ENCODE measurements at places on chromosomes 13 and 19.

DNA sequence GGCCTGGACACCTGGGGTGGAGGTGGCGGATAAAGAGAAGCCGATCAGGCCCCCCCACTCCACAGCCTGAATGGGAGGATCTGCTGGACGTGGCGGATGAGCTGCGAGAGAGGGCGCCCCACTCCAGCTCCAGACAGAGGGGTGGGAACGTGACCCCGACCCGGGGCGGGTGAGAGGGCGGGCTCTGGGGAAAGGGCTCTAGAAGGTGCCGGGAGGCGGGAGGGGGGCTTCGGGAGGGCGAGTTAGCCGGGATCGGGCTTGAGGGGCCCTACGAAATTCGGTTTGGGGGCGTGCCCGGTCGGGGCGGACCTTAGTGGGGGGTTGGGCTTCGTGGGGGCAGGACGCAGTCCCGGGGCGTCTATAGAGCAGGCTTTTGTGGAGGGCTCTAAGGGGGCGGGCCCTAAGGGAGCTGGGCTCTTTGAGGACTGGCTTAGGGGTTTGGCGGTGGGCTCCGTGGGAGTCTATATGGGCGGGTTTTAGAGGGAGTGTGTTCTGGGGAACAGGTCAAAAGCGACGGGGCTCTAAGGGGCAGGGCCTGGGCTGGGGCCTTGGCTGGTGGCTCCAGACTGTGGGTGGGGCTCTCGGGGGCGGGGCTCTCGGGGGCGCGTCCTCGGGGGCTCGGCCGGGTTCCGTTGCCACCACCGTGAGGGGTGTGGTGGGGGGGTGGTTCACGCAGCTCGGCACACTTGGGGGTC is 4.1 kb upstream of the NANOS3 start:
- no peak for DNase-seq

- no peak for DNase-seq
Measured at GRCh38 chr19:29768166-29768565, 43.6 kb upstream of the CCNE1 start.

DNA sequence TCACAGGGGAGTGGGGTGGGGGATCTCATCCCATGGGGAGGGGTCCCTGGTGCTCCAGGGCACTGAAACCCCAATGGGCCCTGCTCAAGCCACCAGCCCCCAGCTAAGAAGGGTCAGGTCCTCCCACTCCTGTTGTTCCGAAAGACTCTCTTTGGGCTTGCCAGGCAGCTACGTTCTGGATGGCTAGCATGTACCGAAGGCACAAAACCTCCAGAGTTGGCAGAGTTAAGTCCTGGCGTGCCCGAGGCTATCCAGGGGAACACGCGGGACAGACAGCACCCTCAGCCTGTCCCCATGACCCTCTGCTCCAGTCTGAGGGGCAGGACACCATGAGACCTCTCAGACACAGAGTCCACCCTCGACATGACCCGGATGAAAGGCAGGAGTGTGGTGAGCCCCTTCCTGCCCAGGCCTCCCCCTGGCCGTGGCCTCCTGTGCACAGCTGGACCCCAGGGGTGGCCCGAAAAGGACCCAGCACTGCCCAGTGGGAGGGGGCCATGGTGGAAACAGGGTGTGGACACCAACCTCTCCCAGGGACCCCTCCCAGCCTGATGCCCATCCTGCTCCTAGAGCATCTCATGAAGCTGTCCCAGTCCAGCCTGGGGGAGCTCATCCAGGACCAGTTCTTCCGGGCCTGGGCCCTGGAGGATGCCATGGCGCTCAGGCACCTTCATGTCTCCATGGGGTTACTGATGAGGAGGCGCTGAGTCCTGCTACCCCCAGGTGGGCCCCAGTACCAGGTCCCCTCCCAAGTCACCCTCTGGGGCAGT is 53.0 kb upstream of the TPM4 start:
- DNase-seq = no peak

DNA sequence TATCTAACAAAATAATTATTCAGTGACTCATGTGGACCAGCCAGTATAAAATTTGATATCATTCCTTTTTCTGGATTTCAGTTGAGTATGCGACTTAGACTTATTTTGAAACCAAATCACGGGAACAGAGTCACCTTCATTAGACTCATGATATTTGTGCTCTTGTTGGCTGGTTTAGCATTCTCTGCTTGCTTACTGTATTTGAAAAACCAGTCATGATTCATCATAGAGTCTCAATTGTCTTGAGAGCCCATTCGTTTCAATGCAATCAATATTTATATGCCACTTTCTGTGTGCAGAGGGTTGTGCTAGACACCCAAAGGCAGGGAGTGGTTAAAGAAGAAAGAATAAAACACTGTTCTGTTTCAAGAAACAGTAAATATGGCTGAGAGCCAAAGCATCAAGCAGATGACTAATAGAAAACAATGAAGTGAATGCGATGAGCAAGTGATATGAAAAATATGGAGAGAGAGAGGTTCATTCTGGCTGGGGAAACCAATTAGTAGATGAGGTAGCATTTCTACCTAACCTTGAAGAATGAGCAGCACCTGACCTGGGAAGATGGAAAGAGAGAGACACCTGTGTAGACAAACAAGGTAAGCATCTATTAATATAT is 99.6 kb upstream of the MBNL2 start:
- DNase-seq = no peak

DNA sequence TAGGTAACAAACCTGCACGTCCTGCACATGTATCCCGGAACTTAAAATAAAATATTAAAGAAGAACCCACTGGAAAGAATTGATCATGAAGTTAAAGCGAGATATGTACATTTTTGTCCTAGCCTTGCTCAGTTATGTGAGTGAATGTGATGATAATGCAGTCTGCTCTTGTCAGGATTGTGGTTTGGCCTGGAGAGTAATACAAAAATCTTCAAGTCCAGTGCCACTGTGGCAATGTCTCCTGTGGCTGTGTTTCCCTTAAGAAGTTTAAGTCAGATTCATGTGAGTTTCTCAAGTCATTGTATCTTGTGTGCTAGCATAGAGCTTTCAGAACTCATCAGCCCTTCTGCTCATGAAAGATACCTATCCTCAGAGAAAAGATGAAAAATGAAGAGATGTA is 18.0 kb upstream of the ITGBL1 start:
- no peak for DNase-seq

DNA sequence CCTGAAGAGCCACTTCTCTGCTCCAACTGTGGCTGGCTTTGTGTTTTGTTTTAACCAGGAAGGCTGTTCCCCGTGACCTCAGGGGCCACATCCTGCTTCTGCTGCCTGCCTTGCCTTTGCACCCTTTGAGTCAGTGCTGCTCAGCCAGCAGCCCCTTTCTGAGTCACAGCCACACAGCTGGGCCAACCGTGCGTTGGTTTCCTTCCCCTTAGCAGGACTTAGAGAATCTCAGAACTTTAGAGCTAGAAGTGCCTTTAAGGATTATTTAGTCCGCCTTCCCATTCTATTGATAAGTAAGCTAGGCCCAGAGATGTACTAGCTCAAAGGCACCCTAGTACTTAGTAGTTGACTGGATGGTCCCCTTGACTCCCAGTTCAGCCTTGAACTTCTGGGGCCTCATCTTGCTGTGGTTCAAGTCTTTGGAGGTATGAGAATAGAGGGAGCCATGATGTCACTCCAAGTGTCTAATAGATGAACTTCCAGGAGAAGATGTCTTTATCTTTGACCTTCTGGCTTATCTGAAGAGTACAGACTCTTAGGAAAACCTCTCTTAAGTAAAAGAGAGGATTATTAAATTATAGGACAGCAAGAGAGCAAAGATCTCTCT is 8.0 kb downstream of the RGCC start:
- DNase-seq = no peak

- DNase-seq = peak; percentile 58
Measured at GRCh38 chr13:106796280-106797047, 228.5 kb upstream of the ARGLU1 start.

DNA sequence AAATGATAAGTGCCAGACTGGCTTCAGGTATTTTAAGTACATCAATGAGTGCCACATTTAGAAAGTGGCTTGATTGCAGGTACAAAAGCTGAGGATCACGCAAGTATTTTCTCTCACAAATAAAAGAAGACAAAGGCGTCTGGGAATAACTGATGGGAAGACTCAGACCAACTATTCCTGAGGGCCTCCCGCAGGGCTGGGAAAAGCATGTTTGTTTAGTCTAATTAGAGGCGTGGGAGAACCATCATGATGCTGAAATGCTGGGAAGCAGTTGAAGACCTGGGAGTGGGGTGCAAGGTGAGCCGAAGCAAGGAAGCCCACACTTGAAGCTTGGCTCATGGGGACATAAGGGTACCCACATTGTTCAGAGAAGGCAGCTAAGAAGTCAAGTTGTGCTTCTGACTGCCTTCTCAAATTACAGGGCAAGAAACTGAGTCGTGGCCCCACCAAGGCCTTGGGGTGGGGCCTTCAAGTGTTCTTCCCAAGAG is 536.0 kb downstream of the MYO16 start:
- DNase-seq = no peak

DNA sequence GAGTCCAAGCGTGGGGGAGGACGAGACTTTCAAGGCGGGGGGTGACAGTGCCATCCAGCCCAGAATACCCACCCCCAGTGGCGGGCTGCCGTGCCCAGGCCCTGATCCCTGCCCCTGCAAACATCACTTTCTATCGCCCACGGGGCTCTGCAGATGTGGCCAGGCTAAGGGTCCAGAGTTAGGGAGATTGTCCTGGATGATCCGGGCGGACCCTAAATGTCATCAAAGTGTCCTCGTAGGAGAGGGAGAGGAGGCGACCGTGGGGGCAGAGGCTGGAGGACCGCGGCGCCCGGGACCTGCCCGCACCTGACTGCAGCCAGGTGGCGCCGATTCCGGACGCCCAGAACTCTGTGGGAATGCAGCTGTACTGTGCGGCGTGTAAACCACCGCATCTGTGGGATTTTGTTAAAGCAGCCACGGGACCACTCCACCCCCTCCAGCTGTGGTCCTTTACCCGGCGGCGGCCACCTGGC is 32.4 kb downstream of the GJA3 start:
- no peak for DNase-seq

DNA sequence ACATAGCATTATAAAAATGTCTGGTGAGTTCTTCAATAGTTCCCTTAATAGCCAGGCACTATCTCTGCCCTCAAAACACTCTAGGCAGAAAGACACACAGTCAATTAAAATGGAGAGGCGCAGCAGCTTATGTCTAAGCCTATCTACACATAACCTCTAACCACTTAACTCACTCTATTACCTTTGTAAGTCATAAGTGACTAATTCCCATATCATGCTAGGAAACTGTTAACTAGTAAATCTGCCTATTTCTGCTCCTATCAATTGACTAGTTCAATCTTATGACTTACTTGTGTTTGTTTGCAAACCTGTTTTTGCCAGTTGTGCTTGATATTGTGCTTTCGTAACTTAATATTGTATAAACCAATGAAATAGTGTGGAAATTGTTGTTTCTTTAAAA is 3.2 kb downstream of the CCDC122 start:
- DNase-seq = no peak

- no peak for DNase-seq
Measured at GRCh38 chr19:17351815-17352435, 14.6 kb downstream of the GTPBP3 start.

DNA sequence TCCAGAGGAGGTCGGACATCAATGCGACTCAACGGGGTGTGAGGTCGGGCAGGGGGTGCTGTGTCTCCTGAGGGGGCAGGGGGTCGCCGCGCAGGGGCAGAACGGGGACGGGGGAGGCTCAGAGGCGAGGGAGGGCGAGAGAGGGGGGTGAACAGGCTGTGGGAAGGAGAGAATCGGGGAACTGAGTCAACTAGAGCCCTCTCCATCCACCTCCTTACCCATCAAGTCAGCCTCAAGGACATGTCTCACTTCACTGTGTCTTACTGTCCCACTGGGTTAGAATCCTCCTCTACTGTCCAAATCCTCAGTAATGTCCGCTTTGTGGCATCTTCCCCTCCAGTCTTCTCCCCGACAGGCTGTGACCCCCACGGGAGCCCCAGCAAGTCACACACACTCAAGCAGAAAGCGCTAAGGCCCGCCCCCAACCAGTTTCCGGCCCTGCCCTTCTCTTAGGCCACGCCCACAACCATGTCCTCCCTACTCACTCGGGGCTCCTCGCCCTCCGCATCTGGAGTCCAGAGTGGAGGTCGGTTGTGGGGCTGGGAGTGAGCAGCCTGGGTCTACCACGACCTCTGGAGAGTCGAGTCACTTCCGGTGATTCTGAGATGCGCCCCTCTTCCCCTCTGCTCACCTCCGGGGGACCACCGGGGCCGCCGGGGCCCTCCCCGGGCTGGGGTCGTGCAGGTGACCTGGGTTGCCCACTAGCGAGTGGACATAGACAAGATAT is 9.3 kb downstream of the PLEKHA4 start:
- DNase-seq = no peak

- no peak for DNase-seq
Measured at GRCh38 chr19:58550362-58551122, 4.4 kb downstream of the CHMP2A start.

DNA sequence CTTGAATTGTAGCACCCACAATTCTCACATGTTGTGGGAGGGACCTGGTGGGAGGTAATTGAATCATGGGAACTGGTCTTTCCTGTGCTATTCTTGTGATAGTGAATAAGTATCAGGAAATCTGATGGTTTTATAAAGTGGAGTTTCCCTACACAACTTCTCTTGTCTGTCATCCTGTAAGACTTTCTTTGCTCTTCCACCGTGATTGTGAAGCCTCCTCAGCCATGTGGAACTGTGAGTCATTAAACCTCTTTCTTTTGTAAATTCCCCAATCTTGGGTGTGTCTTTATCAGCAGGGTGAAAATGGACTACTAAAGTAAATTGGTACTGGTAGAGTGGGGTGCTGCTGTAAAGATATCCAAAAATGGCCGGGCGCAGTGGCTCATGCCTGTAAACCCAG is 215.6 kb downstream of the LIG4 start:
- DNase-seq = no peak

DNA sequence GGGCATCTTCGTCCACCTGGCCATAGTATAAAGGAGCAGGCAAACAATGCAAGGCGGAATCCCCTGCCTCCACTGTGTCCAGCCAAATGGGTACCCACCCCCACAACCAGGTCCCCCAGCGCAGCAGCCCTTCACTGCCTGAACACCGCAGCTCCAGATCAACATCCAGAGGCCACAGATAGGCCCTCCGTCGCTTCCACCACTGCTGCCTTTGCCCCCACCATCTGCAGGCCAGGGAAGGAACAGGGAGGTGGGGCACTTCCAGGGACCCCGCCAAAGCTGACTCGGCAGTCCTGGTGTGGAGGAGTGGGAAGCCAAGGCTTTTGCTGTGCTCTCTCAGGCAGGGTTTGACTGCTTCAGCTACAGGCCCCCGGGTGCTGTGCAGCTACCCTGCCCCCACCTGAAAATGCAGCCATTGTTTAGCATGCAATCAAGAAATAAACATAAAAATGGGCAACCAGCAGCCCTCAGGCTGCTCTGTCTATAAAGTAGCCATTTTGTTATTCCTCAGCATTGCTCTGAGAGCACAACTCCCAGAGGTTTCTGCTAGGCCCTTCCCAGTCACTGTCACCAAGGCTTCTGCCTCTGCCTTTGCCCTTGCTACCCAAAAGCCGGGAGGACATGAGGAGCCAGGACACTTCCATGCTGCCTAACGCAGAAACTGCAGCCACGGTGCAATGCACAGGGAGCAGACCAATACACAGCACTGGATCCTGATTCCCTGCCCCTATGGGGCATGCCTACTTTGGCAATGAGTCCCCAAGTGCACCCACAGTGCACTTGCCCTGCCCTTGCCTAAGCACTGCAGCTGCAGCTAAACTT is 733.2 kb upstream of the KLHL1 start:
- DNase-seq = no peak
